ENCODE measurements at places on chromosomes 7 and 10. TPM values are rescaled to one million over a fixed set of nuclear protein-coding genes. Genes with fewer than 3 reads are reported as not detected.
A peak's percentile ranks its signal among the peaks of the same experiment; 100 is the strongest.

Gene CALCR
- total RNA-seq, result not detected

DNA sequence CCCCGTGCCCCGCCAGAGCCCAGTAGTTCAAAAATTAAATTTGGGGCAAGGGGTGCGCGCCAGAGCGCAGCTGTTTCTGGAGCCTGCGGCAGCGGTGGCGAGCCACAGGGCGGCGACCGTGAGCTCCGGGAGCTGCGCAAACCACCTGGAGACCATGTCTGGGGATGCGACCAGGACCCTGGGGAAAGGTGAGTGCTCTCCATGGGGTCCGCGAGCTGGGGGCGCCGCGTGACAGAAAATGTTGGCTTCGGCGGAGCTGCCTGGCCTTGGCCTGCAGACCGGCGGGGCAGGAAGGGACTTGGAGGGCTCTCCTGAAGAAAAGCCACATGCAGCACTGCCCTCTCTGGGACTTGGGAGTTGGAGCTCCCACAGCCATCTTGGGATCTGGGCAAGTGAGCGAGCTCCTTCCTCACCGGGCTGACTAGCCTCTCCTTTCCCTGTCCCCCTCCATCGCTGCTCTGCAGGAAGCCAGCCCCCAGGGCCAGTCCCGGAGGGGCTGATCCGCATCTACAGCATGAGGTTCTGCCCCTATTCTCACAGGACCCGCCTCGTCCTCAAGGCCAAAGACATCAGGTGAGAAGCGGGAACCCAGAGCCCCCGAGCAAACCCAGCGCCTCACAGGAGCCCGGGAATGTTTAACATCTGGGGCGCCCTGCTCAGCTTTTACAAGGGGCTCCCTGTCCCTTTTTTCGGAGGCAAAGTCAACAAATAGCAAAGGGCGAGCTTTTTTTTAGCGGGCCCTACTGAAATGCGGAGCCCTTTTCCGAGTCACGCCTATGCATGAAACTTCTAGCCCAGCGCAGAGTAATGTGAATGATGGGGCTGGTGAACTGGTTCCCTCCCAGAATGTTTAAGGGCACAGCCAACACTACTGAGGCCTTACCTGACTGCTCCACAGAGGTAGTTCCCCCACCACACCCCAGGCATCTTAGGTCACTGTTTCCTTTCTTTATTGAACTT, 6.1 kb downstream of the GSTO2 start:
- no peak for DNase-seq
- no peak overlapping the region for H3K27ac ChIP-seq
- no peaks in the 10 kb centered on the region for H3K36me3 ChIP-seq
- H3K4me3 ChIP-seq, result peak overlapping the region; percentile 29
- no peaks in the 10 kb centered on the region for H3K27me3 ChIP-seq

- H3K27me3 ChIP-seq, result peaks cover 7% of the 10 kb centered on the region
- DNase-seq, result no peak
- H3K36me3 ChIP-seq, result no peaks in the 10 kb centered on the region
- H3K4me3 ChIP-seq, result no peak overlapping the region
- no peaks in the 10 kb centered on the region for H3K4me1 ChIP-seq
Observed at GRCh38 chr7:27312820-27313219, 70.2 kb downstream of the EVX1 start.

DNA sequence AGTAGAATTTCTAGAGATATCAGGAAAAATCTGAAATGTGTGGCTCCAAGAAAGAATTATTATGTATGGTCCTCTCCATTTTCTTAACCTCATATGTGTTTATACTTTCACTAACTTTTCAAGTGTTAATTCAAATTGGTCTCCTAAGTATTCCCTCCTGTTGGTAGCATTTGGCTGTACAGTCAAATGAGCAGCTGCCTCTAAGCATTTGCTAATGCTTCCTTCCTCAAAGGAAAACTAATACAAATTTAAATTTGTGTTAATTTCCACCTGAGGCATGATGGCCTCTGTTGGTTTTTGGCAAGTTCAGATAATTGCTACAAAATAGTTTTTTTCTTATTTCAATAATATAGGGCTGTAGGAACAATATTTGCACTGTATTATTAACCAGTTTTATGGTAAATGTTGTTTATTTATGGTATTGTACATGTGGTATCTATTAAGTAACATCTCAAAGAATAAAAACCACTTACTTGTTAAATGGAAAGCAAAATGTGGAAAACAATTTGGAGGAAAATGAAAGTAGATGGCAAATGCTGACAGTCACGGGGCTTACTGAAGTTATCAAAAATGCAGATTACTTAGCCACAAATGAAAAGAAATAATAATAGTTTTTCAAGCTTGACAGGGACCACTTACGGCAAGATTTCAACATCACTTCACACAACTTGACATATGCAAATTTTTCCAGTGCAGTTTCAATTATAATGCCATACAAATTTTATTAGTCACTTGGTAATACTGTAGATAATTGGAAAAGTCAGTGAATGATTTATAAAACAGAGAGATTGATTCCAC, 299.3 kb upstream of the MEOX2 start:
- H3K27ac ChIP-seq, result no peak overlapping the region
- H3K36me3 ChIP-seq, result no peaks in the 10 kb centered on the region
- DNase-seq, result no peak
- H3K4me3 ChIP-seq, result no peak overlapping the region
- no peaks in the 10 kb centered on the region for H3K4me1 ChIP-seq

GRCh38 chr7:8560501-8560900, 127.1 kb downstream of the NXPH1 start:
- no peaks in the 10 kb centered on the region for H3K4me1 ChIP-seq
- DNase-seq, result no peak
- H3K27ac ChIP-seq, result no peak overlapping the region
- no peaks in the 10 kb centered on the region for H3K36me3 ChIP-seq

- H3K4me1 ChIP-seq, result no peaks in the 10 kb centered on the region
- H3K27ac ChIP-seq, result no peak overlapping the region
Observed at GRCh38 chr10:74523199-74523598, 303.2 kb upstream of the KAT6B start.

Gene CALY
- total RNA-seq, result not detected

GRCh38 chr10:35726846-35727245, 84.8 kb upstream of the FZD8 start:
- H3K36me3 ChIP-seq, result no peaks in the 10 kb centered on the region
- H3K27ac ChIP-seq, result no peak overlapping the region
- no peak overlapping the region for H3K4me3 ChIP-seq
- H3K4me1 ChIP-seq, result 0 out of 2 replicates have a peak, but pooled peaks cover 3% of the 10 kb centered on the region

Gene KLF14
- total RNA-seq, result not detected

GRCh38 chr7:47085491-47086275, 496.2 kb downstream of the TNS3 start:
- no peak overlapping the region for H3K4me3 ChIP-seq
- H3K27ac ChIP-seq, result no peak overlapping the region
- DNase-seq, result peak; percentile 32
- H3K4me1 ChIP-seq, result peaks cover 14% of the 10 kb centered on the region
- H3K27me3 ChIP-seq, result no peaks in the 10 kb centered on the region

DNA sequence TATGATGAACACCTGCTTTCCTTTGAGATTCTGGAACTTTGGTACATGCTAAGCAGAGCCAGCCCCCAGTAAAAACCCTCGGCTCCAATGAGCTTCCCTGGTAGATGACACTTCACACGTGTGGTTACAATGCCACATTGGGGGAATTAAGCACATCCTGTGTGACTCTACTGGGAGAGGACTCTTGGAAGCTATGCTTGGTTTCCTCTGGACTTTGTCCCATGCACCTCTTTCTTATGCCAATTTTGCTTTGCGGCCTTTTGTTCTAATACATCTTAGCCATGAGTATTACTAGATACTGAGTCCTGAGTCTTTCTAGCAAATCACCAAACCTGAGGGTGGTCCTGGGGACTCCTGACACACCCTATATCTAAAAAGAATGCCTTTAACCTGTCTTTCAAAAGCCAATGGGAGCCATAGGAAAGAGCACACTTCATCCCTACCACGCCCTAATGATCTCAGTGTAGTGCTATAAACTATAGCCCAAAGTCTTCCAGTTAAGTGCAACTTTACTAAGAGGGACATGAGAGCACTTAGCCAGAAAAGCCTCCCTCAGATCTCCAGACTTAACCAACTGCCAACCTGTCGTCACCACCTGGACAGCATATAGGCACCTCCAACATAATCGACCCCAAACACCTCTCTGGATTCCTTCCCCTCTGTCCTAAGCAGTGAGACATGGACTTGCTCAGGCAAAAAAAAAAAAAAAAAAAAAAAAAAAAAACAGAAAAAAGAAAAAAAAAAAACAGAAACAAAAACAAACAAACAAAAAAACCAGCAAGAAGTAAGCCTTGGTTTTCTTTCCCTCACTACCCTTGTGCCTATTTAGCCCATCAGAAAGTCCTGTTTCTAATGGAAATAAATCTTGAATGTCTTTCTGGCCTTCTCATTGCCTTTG, 37.4 kb downstream of the CCDC6 start:
- no peak overlapping the region for H3K27ac ChIP-seq
- H3K4me1 ChIP-seq, result peaks cover 16% of the 10 kb centered on the region
- DNase-seq, result no peak

DNA sequence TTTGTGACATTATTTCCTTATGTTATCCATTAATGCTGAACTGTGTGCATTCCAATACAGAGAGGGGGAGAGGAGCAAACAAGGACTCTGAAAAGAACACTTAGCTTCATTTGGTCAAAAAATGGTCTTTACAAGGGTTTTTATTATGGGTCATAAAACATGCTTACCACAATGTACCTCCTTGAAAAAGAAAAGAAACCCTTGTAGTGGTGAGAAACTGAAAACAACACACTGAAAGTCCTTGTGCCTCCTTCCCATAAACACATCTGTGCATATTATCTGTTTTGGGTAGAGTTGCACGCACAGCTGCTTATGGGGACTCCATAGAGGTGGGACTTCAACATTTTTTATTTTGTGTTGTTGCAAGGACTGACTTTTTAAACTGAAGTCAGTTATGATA, 98.7 kb downstream of the CDK6 start:
- no peaks in the 10 kb centered on the region for H3K27me3 ChIP-seq
- no peak for DNase-seq
- H3K4me1 ChIP-seq, result peaks cover 15% of the 10 kb centered on the region
- no peak overlapping the region for H3K27ac ChIP-seq
- H3K4me3 ChIP-seq, result no peak overlapping the region

Gene SMKR1
- not detected for total RNA-seq

DNA sequence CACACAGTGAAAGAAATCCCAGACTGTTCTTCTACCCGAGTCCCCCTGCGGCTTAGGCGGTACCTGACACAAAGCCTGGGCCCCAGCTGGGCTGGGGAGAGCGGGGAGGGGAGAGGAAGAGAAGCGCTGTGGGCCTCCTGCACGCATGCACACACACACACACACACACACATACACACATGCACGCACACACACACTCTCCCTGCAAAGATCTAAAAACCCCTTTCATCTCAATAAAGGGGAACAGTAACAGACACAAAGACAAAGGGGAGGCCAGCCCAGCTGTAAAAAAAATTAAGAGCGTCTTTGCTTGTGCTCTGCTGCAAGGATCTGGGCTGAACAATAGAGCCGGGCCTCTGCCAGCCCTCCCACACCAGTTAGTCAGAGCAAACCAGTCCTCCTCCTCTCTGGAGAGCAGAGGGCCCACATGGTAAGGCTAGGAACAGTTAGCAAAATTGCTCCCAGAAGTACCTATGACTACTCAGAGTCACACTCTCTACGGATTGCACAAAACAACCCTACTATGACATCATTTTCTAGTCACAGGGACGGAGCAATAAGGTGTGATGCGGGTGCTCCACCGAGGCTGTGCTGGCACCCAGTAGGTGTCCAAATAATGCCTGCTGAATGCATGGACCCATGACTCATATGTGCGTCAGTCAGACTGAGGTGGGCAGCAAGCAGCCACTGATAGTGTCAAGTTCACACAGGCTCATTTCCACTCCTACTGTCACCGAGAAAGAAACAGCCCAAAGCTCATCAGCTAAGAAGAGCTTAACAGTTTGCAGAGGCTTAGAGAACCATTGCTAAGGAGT, 9.2 kb downstream of the ITPRIP start:
- H3K4me1 ChIP-seq, result peaks cover 63% of the 10 kb centered on the region
- H3K27ac ChIP-seq, result peak overlapping the region; percentile 76
- no peaks in the 10 kb centered on the region for H3K27me3 ChIP-seq
- H3K4me3 ChIP-seq, result no peak overlapping the region

- H3K4me3 ChIP-seq, result no peak overlapping the region
- no peak for DNase-seq
- H3K27ac ChIP-seq, result no peak overlapping the region
- no peaks in the 10 kb centered on the region for H3K4me1 ChIP-seq
- H3K36me3 ChIP-seq, result no peaks in the 10 kb centered on the region
Observed at GRCh38 chr7:91573405-91573804, 307.1 kb downstream of the MTERF1 start.

Gene SUGCT
- 7.5 TPM for total RNA-seq

- no peak overlapping the region for H3K27ac ChIP-seq
- H3K27me3 ChIP-seq, result no peaks in the 10 kb centered on the region
- H3K4me3 ChIP-seq, result no peak overlapping the region
- no peaks in the 10 kb centered on the region for H3K4me1 ChIP-seq
Observed at GRCh38 chr7:117711556-117711955, 161.7 kb downstream of the CTTNBP2 start.

Gene HMX2
- not detected for total RNA-seq

- no peak overlapping the region for H3K27ac ChIP-seq
- no peaks in the 10 kb centered on the region for H3K27me3 ChIP-seq
- no peaks in the 10 kb centered on the region for H3K4me1 ChIP-seq
- H3K4me3 ChIP-seq, result no peak overlapping the region
- DNase-seq, result peak; percentile 27
Observed at GRCh38 chr7:1432411-1433082, 26.7 kb downstream of the MICALL2 start.

Gene DIP2C
- 8.6 TPM for total RNA-seq

DNA sequence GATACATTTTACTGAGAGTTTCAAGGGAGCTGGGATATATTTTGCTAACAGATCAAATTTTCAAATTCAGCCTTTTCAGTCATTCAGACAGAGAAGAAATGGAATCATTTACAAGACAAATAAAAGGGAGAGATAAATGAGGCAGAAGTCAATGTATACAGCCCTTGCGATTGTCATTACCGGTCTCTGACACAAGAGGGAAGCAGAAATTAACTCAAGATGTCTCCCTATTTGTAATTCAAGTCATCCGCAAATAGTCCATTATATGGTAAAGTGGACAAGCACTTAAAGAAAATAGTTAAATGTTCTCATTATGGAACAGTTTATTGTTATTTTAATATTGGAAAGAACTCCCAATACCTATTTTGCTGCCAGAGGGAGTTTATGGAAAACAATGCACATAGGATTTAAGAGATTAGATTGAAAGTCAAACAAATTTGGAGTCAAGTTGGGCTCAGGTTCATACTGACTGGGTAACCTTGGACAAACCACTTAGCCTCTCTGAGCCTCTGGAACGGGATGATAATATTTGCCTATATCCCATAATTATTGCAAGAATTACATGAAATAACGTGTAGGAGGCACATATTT, 89.3 kb upstream of the PRKCQ start:
- no peak overlapping the region for H3K27ac ChIP-seq
- no peaks in the 10 kb centered on the region for H3K27me3 ChIP-seq
- H3K4me1 ChIP-seq, result no peaks in the 10 kb centered on the region
- no peaks in the 10 kb centered on the region for H3K36me3 ChIP-seq
- DNase-seq, result peak; percentile 73

Gene LIPN
- total RNA-seq, result not detected

Gene AKR1C2
- total RNA-seq, result 0.36 TPM

GRCh38 chr10:97371696-97372095, 29.4 kb downstream of the RRP12 start:
- H3K4me3 ChIP-seq, result no peak overlapping the region
- H3K36me3 ChIP-seq, result peaks cover 63% of the 10 kb centered on the region
- no peak for DNase-seq
- no peaks in the 10 kb centered on the region for H3K27me3 ChIP-seq
- no peaks in the 10 kb centered on the region for H3K4me1 ChIP-seq
